ENCODE measurements at places on chromosomes 16 and 17.

GRCh38 chr17:74742978-74743545 is 5.4 kb upstream of the NHERF1 start:
- DNase-seq = no peak

DNA sequence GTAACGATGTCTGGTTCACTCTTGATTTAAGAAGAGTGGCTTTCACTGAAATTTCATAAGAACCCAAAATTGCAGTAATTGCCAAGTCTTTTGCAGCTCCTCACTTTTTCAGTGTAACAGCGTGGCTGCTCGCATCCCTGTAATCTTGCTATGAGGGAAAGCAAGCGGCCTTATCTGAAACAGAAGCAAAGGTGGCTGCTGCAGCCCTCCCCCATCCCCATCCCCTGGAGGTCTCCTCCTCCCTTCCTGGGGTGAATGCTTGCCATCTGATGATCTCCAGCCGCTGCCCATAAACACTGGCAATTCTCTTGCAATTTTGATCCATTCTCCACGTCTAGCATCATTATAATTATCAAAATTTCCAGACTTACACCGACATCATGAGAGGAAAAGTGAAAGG is 182.5 kb upstream of the ASIC2 start:
- no peak for DNase-seq

GRCh38 chr16:27918755-27919154 is 144.8 kb downstream of the GSG1L start:
- DNase-seq = no peak

DNA sequence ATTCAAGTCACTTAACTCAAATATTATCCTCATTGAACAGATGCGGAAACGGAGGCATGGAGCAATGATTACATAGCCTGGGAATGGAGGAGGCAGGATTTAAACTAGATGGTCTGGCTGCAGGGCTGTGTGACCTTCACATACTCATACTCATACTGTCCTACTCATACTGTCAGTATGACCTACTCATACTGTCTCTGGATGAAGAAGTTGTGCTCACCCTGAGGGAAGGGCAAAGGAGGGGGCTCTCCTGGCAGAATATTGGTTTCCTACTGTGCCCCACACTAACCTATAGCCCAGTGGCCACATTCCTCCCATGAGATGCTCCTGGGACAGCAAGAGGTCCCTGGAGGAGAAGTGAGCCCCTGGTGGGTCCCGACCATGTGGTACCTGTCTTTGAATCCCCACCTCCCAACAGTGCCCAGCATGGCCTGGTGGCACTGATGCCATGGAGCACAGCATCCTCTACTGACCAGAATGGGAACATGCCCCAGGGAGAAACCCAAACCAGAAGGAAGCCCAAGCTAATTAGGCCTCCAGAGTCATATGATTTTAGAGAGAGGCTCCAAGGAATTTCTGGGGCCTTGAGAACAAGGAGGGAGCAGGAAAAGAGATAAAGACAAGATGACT is 197.3 kb upstream of the SDK2 start:
- DNase-seq = no peak

GRCh38 chr16:25093208-25094061 is 18.1 kb upstream of the LCMT1 start:
- peak; percentile 20 for DNase-seq

GRCh38 chr16:55468352-55468990 is 10.5 kb upstream of the MMP2 start:
- DNase-seq = no peak

DNA sequence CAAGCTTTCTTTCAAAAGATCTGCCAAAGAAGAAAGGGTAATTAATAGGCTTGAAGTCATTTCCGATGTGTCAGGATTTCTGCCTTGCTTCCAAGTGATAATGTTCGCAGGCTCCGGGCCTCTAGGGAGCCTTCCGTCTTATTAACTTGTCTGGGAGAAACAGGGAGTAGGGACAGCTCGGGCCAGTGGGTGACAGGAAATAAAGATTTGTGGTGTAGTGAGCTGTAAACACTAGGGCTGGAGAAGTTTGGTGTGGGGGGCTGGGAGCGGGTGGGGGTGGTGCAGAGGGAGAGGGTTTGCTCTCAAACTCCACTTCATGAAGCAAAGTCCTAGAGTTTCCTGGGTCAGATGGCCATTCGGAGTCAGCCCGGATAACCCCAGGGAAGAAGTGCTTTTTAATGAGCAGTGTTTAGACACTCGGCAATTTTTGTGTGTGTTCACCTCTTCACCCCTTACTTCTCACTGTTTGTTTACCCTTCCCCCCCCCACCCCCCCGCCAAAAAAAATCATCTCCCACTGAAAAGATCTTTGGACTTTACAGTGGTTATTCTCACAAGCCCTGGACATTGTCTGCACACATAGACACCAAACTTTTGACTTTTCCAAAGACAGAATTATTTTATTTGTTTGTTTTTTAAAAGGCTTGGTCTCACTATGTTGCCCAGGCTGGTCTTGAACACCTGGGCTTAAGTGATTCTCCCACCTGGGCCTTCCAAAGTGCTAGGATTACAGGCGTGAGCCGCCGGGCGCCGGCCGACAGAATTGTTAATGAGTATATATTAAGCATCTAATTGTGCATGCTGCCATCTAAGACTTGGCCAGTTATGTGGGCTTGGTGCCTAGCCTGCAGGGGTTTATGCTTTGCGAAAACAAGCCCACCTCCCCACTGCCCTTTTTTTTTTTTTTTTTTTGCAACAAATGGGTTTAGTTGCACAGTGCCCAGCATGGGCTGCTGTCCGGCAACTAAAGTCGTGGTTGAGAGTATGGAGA is 196.4 kb downstream of the CCDC182 start:
- no peak for DNase-seq

GRCh38 chr17:79023886-79024771 is at the start of gene C1QTNF1:
TSS of gene C1QTNF1 (plus strand) at chr17:79024169. CDS start at chr17:79043969, 19,800 bp downstream.
- peak; percentile 49 for DNase-seq

- no peak for DNase-seq
These were observed 17.8 kb downstream of the RAP1GAP2 start for GRCh38 chr17:2814049-2814448.

DNA sequence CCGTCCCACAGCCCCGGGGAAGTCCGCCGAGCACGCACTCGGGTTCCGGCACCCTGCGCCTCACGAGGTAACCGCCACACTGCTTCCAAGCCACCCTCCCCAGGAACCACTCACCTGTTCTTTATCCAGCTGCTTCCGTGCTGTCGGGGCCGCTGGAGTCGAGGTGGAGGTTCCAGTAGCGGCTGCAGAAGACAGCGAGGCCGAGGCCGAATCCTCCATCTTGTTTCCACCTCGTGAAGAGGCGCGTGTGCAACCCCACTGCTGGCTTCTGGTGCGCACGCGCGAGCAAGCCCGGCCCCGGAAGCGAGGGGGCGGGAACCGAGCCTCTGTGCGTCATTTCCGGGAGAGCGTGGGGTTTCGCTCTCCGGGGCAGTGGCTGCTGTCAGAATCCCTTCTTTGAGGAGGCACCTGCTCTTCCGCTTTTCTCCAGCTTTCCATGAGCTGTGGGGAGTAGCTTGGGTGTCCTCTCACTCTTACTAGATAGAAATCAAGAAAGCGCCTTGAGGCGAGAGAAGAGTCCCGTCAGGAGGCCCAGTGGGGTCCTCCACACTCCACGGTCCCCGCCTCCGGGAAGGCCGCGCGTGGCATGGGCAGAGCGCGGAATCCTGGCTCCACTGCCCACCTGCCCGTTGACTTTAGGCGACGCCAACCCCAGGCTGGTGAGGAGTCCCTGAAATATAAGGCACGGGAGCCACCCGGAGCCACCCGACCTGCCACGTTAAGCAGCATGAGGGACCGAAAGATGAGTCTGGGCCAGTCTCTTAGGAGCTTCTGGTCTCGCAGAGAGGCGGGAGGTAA is at the start of gene RSL1D1:
TSS of gene RSL1D1 (minus strand) at position 249 of the 798 bp plus-strand sequence. CDS start at position 219, 30 bp downstream.
- DNase-seq = peak; percentile 89

DNA sequence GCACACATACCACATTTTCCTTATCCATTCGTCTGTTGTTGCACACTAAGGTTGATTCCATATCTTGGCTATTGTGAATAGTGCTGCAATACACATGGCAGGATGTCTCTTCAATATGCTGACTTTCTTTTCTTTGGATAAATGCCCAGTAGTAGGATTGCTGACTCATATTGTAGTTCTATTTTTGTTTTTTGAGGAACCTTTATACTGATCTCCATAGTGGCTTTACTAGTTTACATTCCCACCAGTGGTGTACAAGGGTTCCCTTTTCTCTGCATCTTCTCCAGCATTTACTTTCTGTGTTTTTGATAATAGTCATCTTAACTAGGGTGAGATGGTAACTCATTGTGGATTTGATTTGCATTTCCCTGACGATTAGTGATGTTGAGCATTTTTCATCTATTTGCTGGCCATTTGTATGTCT is 118.1 kb downstream of the STXBP4 start:
- DNase-seq = no peak

GRCh38 chr17:77314601-77315000 is 173.8 kb downstream of the SEC14L1 start:
- no peak for DNase-seq

- DNase-seq = no peak
These were observed 456.2 kb upstream of the DYNLRB2 start for GRCh38 chr16:80084614-80085013.

- DNase-seq = no peak
These were observed 2.2 kb downstream of the C17orf67 start for GRCh38 chr17:56831369-56832095.

GRCh38 chr16:53369921-53370320 is 64.3 kb upstream of the RBL2 start:
- no peak for DNase-seq

DNA sequence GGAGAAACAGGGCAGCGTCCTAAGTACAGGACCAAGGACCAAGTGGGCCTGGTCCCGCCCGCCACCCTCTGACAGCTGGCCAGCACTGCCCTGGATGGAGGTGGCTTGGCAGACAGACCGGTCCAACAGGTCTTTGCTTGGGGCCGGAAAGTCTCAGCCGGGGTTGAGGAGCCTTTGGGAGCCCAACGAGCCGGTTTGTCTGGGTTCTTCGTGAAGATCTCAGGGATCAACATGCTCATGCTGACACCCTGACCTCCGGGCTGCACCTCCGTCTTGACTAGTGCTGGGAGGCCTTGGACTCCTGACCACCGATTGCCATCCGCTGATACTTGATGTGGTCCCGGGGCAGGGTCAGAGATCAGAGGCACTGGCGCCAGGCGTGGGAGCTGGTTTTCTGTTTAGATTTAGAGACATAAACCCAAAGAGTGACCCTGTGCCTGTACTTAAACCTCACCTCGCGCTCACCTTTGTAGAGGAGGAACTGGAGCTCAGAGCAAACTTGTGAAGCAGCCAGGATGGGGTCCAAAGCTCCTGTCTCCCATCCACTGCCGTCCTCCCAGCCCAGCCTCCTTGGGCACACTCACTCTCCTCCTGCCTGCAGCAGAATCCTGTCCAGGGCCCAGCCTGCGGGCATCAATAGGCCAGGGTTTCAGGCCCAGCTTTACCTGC is 92.1 kb upstream of the GSE1 start:
- no peak for DNase-seq

- no peak for DNase-seq
These were observed 56.3 kb upstream of the HNF1B start for GRCh38 chr17:37801171-37801570.

GRCh38 chr17:64496786-64497564 is at the start of gene POLG2:
TSS of gene POLG2 (minus strand) at chr17:64497054. CDS start at chr17:64496968, 86 bp downstream.
- DNase-seq = peak; percentile 95

DNA sequence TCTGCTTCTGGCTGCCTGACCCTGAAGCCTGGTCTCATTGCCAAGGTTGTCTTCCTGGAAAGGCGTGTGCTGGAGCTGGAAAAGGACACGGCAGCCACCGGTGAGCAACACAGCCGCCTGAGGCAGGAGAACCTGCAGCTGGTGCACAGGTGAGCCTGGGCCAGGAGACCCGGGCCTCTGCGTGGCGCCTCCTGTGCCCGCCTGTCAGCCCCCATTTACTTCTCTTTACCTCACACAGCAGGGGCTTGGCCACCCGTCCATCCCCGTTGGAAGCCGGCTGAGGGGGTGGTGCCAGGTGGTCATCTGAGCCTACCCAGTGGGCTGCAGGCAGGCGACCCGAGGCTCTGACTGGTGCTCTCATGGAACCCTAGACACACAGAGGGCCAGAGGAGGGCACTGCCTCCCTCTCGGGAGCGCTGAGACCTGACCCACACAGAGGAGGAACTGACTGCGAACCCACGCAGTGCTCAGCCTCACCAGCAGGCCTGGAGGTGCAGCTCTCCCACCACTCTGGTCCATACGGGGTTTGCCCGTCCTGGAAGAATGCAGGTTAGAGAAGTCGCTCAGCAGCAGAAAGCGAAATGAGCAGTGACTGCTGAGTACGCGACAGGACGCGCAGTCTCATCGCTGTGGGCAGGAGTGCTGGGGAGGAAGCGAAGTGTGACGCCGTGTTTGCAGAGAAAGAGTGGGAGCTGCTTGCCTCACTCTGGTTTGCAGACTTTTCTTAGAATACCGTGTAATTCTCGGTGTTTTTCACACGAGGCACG is 21.9 kb upstream of the CAPN15 start:
- DNase-seq = no peak

GRCh38 chr17:64982139-64982915 is 63.0 kb upstream of the LRRC37A3 start:
- DNase-seq = no peak

GRCh38 chr17:57009737-57010445 is 32.0 kb downstream of the SCPEP1 start:
- DNase-seq = peak; percentile 45

- no peak for DNase-seq
These were observed 60.5 kb downstream of the AMFR start for GRCh38 chr16:56364865-56365264.

DNA sequence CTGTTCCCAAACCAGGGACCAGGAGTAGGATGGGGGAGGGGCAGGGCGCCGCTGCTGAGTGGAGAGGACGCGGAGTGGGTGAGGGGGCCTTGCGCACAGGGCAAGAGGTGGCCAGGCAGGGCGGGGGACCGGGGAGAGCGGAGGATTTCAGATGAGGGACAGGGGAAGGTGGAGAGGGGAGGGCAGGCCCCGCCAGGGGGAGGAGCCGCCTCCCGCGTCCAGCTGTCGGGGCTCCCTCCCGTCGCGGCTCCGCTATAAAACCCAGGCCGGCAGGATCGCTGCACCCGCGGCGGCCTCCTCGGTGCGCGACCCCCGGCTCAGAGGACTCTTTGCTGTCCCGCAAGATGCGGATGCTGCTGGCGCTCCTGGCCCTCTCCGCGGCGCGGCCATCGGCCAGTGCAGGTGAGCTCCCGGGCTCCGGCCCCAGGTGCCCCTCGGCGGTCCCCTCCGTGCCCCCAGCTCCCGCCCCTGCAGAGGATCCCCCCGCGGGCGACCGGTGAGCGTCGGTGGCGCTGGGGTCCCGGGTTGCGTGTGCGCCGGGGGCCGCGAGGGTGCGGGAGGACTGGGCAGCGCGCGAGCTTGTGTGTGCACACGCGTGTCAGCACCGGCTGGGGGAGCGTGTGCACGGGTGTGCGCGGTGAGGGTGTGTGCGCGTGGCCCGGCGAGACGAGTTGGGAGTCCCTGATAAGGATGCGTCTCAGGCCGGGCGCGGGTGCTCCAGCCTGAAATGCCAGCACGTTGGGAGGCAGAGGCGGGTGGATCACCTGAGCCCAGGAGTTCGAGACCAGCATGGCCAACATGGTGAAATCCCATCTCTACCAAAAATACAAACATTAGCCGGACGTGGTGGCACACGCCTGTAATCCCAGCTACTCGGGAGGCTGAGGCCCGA is at the start of gene CA4:
TSS of gene CA4 (plus strand) at position 283 of the 892 bp plus-strand sequence. CDS start at position 345, 62 bp downstream.
- no peak for DNase-seq
